ENCODE measurements at places on chromosomes 16 and 17.

- DNase-seq = peak; percentile 55
These were observed 714 bp downstream of the ACSF3 start for GRCh38 chr16:89094252-89094879.

- DNase-seq = no peak
These were observed 22.9 kb downstream of the TUBD1 start for GRCh38 chr17:59869941-59870218.

- no peak for DNase-seq
These were observed 614.4 kb downstream of the CDH11 start for GRCh38 chr16:64507240-64508024.

DNA sequence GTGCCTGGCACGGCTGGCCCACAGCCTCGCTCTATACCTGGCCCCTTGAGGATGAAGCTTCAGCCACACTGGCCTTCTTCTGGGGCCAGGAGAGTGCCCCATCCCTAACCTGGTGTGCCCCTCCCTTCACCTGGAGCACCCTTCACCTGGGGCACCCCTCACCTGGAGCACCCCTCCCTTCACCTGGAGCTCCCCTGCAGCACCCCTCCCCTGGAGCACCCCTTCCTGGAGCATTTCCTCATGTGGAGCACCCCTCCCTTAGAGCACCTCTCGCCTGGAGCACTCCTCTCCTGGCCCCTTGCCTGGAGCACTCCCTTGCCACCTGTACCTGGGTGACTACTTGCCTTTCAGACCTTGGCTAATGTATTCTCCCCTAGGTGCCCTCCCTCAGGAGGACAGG, 2.4 kb upstream of the FBXL16 start:
- no peak for DNase-seq

- no peak for DNase-seq
These were observed at the start of gene MT3 for GRCh38 chr16:56589141-56590039. Gene MT3 (plus strand): TSS chr16:56589528. CDS start chr16:56589591, 63 bp downstream.

DNA sequence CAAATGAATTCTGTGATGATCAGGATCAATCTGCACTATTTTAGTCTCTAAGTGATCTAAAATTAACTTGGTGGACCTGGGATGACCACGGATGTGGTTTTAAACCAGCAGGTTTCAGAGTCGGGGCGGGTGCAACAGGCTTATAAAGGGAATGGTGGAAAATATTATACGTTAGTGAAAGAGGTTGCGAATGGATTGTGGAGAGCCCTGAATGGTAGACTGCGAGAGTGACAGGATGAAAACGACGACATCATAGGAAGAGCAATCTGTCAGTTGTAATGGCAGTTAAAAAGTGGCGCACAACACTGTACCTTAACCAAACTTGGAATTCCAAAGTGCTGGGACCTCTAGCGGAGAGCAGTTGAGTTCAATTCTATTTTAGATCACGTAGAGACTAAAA, 1.2 kb upstream of the CYB5B start:
- peak; percentile 47 for DNase-seq

- DNase-seq = peak; percentile 7
These were observed 15.7 kb upstream of the GPR139 start for GRCh38 chr16:20089246-20089965.

- DNase-seq = no peak
These were observed 67.3 kb upstream of the CACNG3 start for GRCh38 chr16:24188751-24189318.

- DNase-seq = peak; percentile 30
These were observed 4.0 kb upstream of the SCRN2 start for GRCh38 chr17:47844814-47845715.

DNA sequence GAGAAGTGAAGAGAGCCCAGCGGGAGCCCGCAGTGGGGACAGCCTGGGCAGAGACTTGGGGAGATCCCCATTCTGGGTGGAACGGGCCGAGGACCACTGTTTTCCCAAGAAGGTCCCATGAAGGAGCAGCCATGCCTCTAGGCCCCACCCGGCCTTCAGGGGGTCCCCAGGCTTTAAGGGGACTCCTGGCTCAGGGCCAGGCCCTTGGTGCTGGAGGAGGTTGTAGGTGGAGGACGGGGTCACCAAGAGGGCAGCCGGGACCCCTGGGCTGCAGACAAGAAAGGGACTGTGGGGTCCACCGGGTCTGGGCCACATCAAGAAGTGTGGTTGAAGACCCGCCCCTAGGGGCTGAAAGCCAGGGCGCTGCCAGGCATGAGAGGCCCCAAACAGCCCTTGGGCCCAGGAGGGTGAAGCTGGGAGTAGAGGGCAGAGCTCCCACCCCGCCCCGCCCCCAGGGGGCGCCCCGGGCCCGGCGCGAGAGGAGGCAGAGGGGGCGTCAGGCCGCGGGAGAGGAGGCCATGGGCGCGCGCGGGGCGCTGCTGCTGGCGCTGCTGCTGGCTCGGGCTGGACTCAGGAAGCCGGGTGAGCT, at the start of gene PRSS21:
PRSS21 (plus strand) TSS at position 487 of the 589 bp plus-strand sequence; CDS start at position 519, 32 bp downstream.
- DNase-seq = peak; percentile 76

GRCh38 chr16:89612415-89613166, 851 bp upstream of the DPEP1 start:
- no peak for DNase-seq

GRCh38 chr16:21194771-21195301, 16.5 kb downstream of the ZP2 start:
- no peak for DNase-seq

- no peak for DNase-seq
These were observed 31.8 kb downstream of the NSRP1 start for GRCh38 chr17:30148376-30148775.

- no peak for DNase-seq
These were observed 13.4 kb upstream of the CDH5 start for GRCh38 chr16:66353055-66353454.

All from NB4 (cell line).